RKO (cell line): ENCODE measurements at places on chromosomes 16 and 17.
A peak's percentile ranks its signal among the peaks of the same experiment; 100 is the strongest.

GRCh38 chr17:34024386-34024785 is 230.7 kb upstream of the CCL2 start:
- no peak for DNase-seq

- DNase-seq, result no peak
These were observed 1.3 kb downstream of the RAB37 start for GRCh38 chr17:74738051-74738996.

DNA sequence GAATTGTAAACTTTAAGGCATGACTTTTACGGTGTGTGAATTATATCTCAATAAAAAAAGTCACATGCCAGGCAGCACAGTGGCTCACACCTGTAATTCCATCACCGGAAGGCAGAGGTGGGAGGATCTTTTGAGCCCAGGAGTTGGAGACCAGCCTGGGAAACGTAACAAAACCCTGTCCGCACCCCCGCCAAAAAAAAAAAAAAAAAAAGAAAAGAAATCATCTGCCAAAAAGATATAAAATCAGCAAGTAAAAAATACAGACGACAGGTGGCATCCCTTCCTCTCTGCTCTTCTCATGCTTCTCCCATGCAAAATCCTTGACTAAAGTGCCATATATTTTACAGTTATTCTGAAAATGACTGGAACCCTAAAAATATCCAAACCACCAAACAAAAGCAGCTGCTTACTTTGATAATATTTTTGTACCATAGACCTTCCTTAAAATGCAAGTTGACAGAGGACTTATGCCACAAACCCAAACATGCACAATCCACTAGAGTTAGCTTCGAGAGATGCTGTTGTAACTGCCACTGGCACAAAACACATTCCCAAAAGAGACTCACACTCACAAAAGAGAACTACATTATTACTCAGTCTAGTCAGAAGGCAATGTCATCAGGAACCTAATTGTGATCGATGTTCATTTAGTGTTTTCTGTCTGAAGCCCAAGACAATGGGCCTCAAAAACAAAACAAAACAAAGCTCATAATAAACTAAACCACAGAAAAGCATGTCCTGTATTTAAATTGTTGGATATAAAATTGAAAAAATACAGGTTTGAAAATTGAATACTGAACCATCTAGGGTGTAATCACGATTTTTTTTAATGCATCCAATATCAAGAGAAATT is 2.4 kb downstream of the CRLF3 start:
- peak; percentile 18 for DNase-seq

DNA sequence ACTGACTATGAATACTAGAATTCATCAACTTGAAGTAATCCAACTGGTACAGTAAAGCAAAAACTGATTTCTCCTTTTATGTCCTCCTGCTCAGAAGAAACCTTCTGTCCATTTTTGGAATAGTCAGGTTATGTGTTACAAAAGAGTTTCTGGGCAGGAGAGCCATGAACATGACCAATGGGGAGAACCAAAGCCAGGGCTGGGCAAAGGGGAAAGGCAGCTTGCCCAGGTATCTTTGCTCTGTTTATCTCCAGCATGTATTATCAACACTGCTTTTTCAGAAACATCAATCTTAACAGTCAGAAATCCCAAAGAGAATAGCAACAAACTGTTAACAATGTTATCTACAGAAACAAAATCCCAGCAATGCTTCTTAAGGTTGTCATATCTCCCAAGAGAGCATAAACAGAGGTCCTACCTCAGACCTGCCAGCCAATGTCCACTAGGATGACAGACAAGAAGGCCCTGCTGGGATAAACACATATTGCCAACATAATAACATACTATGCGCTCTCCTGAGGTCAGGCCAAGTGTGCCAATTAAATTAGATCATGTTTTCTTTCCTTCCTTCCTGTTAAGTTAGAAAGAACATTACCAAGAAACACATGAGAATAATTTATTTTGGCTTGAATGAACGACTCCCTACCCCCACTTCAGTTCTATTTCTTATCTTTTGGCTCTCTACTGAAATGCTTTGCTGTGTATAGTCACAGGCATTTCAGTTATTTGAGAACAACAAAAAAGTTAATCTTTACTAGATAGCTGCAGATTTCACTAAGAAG is 28.0 kb downstream of the BLMH start:
- DNase-seq, result no peak

DNA sequence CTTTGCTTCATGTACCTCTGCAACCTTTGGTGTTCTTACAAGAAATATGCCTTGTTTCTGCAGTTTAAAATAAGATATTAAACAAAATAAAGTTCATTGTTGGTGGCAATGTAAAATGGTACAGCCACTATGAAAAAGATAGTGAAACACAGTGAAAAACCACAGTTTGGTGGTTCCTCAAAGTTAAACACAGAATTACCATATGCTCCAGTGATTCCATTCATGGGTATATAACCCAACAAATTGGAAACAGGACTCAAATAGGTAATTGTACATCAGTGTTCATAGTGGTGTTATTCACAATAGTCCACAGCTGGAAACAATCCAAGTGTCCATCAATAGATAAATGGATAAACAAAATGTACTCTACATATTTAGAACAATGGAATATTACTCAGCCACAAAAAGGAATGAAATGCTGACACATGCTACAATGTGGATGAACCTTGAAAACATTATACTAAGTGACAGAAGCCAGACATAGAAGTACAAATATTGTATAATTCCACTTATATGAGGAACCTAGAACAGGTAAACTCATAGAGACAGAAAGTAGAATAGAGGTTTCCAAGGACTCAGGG is 49.2 kb downstream of the CUEDC1 start:
- DNase-seq, result no peak

GRCh38 chr16:48295488-48296281 is 48.3 kb upstream of the ABCC11 start:
- no peak for DNase-seq

GRCh38 chr17:82709024-82709675 is 7.4 kb upstream of the FN3KRP start:
- no peak for DNase-seq

DNA sequence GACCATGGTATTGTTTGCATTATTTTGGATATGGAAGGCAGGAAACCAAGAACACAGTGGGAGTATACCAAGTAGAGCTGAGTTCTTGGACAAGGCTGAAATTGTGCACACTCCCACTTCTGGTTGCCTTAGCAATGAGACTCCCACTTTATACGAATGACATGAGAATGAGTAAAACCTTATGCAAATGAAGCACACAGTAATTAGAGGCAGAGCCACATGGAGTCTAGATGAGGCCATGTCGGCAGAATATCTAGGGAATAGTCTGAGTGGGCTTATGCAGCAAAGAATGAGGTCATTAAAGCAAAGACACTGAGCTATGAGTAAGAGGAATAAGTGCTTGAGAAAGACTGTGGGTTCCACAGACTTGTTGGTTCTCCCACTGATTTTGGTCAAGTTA is 178.7 kb downstream of the GRIN2A start:
- no peak for DNase-seq

- no peak for DNase-seq
These were observed 10.8 kb upstream of the RIPOR1 start for GRCh38 chr16:67517661-67518423.

DNA sequence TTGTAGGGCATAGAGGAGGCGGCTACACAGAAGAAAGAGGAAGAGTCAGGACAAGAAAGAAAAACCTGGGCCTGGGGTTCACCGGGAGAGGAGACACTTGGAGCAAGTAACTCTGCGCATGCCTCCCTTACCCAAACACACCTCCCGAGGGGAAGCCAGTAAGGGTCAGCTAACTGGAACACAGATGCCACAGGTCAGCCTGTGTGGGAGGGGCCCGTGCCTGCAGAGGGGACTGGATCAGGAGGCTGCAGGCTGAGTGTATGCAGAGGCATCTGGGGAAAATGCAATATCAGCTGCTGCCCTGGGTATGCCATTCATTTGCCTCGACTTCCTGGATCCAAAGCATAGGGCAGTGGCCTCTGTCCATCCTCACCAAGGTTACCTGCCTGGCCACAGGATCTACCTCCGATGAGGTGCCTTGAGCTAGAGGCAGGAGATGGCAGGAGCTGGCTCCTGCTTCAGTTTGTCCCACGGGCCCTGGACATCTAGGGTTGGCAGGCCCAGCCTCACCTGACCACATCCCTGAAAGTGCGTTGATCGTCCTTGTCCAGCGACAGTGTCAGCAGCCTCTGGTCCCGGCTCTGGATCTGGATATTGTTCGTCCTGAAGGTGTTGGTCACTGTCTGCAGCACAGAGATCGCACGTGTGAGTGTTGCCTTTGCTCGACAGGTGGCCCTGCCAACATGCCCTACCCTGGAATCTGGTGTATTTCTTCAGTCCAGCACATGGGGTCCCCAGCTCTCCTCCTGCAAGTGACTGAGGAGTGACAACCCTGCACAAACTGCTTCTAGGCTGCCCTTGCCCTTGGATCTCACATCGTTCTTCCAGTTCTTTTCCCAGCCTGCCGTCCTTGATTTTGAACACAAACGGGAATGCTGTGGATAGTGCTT is 4.6 kb upstream of the MFSD6L start:
- DNase-seq, result no peak

GRCh38 chr17:10192461-10192860 is 5.9 kb downstream of the GAS7 start:
- no peak for DNase-seq

DNA sequence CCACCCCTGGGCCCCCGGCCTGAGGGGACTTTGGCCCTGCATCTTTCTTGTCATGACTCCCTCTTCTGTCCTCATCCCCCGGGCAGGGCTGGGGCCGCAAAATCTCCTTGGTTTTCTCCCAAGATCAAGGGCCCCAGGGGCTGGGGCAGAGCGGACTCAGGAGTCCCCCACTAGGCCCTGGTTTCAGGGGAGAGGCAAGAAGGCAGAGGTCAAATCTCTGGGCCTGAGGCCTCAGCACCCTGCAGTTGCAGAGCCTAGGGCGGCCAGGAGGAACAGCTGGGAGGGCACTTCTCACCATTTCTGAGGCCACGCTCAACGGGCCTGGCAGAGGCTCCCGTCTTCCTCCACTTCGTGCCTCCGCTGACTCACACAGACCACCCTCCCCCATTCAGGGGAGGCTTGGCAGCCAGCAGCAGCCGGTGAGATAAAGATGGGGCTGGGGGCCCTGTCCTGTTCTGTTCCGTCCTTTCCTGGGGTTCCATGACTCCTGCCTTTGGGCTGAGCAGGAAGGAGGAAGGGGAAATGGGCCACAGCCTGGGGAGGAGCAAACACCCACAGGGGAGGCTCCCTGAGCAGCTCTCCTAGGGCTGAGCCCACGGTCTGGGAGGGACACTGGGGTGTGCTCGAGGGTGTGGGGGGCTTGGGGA is 12.4 kb downstream of the ZSCAN10 start:
- DNase-seq, result no peak

DNA sequence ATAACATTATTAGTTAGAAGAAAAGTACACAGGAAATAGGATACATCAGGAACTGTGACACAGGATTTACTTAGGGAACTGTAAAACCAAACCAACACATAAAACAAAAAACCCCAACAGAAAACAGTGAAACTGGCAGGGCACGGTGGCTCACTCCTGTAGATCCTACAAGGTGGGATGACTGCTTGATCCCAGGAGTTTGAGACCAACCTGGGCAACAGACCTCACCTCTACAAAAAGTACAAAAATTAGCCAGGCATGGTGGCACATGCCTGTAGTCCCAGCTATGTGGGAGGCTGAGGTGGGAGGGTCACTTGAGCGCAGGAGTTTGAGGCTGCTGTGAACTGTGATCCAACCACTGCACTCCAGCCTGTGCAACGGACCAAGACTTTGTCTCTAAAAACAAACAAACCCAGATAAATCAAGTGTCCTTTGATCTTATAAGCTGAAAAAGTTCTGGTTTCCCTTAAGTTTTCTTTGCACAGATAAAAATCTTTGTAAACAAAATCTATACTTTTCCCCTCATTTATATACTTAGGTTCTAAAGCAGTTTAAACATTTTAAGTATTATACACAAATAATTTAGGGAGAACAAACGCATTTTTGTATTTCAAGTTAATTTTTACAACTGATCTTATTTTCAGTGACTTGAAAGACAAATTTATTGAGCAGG is 111.5 kb upstream of the TOB1 start:
- DNase-seq, result no peak

DNA sequence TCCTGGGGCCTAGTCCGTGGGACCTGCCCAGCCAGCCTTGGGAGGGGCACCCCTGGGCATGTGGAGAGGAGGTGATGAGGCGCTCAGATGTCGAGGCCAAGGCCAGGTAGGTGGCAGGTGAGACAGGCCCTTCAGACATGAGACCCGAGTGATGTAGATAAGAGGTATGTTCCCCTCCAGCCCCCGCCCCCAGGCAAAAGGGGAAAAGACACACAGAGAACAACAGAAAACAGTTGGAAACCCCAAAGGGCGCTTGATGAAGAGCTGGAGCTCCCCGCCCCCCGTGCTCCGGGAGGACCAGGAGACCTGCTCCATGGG is 95.4 kb upstream of the CBX4 start:
- DNase-seq, result no peak

DNA sequence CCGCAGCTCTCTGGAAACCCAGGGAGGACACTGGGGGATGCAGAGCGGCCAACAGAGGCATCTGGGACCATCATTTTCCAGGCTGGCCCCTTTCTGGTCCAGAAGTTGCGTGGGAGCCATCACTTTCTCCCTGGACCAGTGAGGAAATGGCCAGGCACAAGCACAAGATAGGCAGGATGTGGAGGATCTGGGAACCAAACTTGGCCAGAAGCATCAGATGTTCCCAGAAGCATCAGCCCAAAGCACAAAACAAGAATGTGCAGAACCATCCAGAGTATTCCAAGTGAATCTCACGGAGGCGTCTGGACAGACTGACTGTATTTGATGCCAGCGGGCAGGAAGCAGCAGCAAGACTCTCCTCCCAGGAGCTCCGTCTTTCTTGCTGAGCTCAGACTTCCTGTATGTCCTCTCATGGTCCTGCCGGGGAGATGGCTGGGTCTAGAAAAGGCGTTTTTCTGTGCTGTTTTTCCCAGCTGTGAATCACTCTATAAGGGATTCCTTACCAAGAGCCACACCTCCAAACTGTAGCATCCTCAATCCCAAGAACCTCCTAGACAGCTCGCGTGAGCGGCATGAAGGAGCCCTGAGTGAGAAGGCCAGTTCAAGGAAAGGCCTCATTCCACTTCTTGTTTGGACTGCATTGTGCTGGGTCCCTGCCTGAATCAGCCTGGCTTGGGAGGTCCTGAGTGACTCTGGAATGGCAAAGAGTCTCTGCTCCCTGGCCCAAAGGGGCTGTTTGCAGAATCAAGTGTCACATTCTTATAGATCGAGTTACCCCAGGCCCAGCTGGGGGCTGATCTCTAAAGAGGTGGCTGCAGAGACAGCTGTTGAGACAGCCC is 49.5 kb upstream of the MTSS2 start:
- no peak for DNase-seq

DNA sequence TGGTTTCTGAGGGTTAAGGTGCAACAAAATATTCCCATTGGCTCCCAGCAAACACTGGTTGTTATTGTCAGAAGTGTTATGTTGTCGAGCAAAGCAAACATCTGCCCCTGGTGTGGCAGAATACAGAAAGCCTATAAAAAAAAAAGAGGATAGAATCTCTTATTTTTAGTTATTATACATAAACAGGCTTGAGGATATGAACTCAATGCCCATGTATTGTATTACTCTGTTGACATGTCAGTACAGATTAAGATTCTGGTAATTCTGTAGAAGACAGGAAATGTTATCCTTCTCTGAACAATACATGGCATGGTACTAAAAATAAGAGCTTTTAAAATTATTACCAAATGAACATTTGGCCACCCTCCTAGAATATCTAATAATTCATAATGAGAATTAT is 73.7 kb downstream of the CA4 start:
- DNase-seq, result no peak
